ENCODE measurements at places on chromosomes 5 and 9.

DNA sequence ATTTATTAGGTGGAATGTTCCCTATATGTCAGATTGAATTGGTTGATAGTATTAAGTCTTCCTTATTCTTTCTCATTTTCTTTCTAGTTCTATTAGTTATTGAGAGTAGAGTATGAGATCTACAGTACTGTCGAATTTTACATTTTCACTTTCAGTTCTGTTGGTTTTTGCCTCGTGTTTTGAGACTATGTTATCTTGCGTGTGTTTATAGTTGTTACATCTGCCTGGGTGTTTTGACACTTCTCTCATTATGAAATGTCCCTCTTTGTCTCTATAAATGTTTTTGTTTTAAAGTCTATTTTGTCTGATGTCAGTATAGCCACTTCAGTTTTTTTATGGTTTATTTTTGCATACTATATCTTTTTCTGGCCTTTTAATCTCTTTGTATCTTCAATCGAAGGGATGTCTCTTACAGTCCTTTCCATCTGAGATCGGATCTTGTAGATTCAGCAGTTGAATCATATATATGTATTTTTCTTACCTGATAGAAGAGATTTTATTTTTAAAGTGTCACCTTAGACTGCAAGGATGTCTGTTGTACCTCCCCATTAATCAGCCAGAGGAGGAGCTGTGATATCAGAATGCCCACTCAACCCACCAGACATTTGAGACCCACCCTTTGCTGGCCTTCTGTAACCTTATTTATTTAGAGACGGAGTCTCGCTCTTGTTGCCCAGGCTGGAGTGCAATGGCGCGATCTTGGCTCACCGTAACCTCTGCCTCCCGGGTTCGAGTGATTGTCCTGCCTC is 20.7 kb downstream of the EHMT1 start:
- no peak for DNase-seq

DNA sequence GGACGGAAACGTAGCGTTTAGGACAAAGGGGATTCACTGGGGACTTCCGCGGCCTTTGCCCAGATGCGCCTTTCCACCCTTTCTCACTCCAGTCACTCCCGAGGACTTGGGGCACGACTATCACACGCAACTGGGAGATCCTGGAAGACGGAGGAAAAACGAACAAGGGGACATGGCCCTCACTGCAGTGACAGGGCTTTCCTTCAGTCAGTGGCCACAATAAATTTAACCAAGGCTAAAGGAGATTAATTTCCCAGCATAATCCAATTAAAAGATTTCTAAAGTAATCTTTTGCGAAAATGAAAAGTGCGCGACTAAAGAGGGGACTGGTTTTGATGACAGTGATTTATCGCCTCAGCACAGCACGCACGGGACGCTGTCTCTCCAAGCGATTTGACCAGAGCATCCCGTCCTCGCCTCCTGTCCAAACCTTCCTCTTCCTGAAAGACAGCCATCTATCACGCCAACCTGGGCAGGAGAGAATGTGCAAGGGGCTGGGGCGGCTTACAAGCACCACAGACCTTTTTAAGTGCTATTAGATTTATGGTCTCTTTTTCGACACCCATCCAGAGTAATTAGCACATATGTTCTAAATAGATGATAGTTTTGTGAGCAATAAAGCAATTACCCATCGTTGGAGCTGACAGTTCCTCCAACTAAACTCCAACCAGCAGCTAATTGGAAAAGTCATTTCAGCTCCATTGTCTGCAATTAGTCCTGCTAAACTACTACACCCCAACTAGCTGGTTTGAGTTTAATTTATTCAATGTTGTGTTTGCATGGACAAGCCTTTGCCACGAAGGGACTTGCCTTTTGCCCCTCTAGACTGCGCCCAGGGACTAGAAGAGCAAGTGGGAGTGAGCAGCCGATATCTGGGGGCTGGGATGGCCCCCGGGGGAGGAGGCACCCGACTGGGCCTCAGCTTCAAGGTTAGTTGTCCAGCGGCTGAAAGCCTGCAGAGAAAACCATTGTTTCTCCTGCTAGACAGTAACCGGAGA is 7.4 kb downstream of the NR2F1-AS1 start:
- no peak for DNase-seq

GRCh38 chr9:38280251-38280800 is 112.2 kb upstream of the ALDH1B1 start:
- no peak for DNase-seq

DNA sequence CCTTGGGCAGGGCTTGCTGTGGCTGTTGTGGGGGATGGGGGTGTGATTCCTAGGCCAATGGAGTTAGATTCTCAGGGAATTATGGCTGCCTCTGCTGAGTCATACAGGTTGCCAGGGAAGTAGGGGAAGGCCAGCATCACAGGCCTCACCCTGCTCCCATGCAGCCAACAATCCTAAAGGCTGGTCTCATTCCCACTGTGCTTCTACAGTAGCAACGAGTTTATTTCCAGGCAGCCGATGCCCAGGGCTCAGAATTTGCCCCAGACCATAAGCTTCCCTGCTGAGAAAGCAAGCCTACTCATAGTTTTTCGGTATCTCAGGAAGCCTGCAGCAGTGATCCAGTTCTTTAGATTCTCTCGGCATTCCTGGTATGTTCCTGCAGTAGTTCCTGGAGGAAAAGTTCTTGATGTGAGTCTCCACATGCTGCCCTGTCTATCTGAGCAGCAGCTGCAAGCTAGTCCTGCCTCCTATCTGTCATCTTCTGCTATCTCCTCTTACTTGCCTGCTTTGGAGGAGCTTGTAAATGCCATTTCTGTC is 59.3 kb upstream of the SELENOP start:
- no peak for DNase-seq

DNA sequence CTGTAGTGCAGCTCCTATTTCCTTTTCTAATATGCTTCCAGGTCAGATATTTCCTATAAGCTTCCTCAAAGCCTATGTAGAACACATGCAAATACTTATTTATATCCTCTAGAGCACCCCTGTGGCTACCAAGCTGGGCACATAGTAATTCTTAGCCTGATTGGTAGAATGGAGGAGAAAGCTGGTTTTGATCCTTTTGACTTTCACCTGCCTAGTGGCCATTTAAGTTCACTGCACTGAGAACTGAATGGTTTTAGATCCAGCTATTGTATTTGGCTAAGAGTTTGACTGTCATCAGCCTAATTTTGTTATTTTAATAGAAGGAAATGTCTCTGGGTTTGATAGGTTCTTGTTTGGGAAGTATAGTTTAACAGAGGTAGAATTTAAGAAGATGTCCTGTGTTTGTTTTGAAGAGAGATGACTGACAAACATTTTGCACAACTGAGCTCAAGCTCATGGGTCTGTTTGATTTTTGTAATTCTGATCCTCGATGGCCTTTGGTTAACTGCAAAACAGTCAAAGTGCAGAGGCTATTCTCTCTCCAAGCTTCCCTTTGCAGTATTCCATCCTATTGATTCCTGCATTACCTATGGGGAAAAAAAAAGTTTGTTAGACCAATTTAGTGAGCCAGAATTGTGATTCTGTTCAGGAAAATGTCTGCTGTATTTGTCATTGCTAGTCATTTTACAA is 85.4 kb downstream of the KCNN2 start:
- no peak for DNase-seq
